ENCODE measurements at places on chromosomes 7 and 10. TPM values are rescaled to one million over a fixed set of nuclear protein-coding genes. Genes with fewer than 3 reads are reported as not detected.
A peak's percentile ranks its signal among the peaks of the same experiment; 100 is the strongest.

GPR26 gene
- polyA plus RNA-seq: not detected

IGFBP1 gene
- 885 TPM for polyA plus RNA-seq

SFTPD gene
- polyA plus RNA-seq: not detected

MSMB gene
- 1.3 TPM for polyA plus RNA-seq

GRCh38 chr7:151924508-151924907 is 31.7 kb upstream of the GALNTL5 start:
- DNase-seq: no peak

DNA sequence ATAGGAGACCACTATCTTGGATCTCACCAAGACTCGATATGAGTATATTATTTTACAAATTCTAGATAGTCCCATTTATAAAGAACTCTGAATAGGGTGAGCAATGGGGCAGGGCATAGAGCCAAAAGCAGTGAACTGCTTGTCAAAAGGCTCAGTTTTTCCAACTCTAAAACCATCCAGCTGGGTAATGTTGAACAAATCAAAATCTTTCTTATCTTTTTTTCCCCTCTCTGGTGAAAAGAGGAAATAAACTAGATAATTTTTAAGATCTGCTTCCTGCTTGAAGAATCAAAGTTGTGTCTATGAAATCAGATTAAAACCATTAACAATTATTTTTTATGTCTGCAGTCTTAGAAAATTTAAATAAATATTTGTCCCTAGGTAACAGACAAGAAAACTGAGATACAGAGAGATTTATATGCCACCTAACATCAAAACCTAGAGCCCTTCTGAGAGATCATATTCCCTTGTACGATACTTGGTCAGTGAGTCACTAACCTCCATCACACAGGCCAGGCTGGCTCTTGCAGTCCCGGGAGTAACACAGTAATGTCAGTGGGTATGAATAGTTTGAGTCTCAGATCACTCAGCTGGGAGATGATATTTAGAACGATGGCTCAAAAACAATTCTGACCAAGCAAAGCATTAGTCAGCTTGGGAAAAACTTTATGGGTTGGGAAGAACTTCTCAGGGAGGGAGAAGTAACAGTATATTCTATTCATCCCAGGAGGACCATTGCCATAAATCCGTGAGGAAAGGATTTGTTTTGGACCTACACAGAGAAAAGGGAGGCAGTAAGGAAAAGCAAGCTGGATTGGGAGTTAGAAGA is 178.8 kb downstream of the REEP3 start:
- no peak for DNase-seq

DNA sequence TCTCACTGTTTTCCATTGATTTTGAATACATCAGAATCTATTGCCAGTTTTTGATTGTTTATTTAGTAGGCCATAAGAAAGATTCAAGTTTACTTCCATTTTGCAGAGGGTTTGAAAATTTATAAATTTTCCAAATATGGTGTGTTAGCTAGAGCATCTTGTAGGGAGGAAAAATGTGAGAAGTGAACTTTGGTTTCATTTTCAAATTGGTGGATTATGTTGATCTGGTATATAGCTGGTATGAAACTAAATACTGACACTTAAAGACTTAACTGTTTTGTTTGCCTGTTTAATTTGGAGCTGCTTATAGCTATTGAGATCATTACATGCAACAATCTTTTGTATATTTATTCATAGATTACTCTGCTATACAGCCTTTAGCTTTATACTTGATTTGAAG is 108.1 kb downstream of the ADAM22 start:
- no peak for DNase-seq

- DNase-seq: no peak
Observed at GRCh38 chr10:33674491-33674890, 340.0 kb upstream of the NRP1 start.

DNA sequence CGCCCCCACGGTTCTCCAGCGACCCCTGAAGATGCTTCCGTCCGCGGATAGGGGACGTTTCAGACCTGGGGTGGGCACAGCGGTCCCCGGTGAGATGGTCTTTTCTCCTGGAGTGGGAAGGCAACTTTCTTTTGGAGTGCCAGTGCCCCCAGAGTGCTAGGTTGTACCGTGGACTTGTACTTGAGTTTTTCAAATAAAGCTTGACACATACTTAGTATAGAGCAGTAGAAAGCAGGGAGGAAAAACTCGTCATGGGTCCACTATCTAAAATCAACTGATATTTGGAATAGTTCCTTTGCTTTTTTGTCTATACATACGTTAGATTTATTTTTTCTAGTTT is 28.4 kb downstream of the RBM20 start:
- no peak for DNase-seq

- DNase-seq: no peak
Observed at GRCh38 chr7:97439637-97440214, 292.2 kb upstream of the TAC1 start.

- DNase-seq: no peak
Observed at GRCh38 chr10:110615057-110615747, 28.9 kb upstream of the RBM20 start.

- DNase-seq: no peak
Observed at GRCh38 chr7:6158424-6159096, 113.9 kb downstream of the CYTH3 start.

DNA sequence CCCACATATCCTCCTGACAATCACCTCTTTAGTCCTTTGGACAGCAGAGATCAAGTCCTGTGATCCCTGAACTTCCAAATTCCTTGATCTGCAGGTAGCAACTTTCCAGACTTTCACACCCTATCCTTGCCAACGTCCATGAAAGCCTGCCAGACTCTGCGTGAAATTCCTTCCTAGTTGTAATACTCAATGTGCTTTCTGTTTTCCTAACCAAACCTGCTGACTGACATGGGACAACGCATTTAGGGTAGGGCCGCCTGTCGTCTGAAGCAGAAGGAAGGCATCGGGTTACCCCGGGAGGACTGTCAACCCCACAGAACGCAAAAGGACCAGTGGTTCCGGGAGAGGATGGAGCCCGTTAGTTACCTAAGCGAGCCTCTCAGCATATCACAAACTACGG is 23.9 kb downstream of the ITGA8 start:
- DNase-seq: no peak

GRCh38 chr7:30510124-30511075 is 5.8 kb upstream of the GGCT start:
- DNase-seq: peak; percentile 42
